Hepatocyte (in vitro differentiated cells): ENCODE measurements at places on chromosomes 3 and 15.

DNA sequence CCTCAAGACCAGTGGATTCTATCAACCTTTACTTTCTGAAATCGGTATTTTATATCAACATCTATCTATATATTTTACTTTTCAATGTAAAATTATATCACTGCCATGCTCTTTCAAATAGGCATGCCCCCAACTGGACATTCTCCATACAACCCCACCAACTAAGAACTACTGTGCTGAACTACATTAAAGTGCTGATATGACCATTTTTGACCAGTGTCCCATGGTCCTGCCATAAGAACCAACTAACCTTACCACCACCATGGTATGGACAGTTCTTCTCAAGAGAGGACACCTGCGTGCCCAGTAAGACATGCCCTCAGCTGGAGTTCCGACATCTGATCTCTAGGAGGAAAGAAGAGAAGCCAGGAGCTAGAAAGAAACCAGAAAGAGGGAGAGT, 15.6 kb downstream of the POMGNT2 start:
- DNase-seq: no peak

DNA sequence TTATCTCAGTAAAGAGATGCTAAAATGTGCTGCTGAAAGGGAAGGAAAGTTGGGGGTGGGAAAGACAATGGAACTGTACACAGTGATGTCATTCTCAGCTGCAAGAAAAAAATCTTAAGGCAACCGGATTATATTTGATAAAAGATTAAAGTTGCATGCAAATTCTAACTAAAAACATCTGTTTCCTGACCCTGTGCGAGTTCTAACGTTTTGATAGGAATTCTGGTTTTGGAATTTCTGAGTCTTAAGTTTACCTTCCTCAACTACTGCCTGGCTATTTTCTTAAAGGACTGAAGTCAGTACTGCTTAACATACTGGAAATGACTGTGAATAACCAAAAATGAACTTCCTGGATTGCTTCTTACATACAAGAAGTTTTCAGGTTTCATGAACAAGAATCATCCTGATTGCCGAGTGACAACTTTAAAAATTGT, 115.5 kb downstream of the SLC25A26 start:
- DNase-seq: no peak

DNA sequence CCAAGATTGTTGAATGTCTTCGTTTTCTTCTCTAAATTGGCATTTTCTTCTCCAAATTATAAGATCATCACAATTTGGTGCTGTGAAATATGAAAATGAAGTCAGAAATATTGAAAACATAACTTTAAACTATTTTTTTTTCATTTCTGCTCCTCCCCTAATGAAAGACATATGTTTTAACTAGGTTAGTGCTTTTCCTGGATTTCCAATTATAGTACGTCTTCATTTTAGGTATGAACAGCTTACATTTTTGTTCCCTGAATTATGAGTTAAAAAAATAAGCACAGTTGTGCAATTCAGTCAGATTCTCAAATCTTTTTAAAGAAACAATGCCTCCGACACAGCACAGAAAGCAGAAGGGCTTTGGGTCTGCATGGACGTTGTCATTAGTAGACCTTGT, 83.5 kb upstream of the CFAP20DC start:
- DNase-seq: no peak

DNA sequence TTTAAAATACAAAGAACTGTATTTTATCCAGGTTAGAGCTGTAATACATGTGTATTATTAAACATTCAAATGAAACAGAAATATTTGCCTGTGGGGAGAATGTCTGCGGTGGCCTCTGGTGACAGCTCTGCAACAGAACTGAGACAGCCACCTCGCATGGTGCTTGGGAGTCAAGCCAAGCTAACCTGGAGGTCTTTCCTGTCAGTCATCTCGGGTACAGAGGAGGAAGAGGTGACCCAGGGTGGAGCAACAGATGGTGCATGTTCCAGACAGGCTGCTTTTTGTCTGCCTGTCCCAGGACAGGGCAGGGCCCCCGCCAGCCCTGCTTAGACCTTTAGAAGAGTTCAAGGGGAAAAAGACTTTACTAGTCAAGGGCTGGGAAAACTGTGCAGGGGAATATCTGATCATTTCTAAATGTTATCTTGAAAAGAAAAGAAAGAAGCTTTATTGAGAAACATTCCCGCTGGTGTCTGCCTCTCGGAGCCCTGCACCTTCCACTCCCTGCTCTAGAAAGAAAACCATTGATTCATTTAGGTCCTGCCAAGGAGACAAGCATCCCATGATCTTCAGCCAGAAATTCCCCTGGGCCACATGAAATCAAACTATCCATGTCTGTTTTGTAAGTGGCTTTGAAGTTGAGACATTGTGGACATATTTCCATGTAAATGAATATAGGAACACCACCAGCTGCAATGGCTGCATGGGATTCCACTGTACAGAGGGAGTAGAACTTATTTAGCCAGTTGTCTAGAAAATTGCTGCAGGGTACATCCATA, 5.5 kb upstream of the NR2E3 start:
- DNase-seq: no peak

- no peak for DNase-seq
Measured at GRCh38 chr15:68789091-68789490, 31.6 kb downstream of the ANP32A start.
